ENCODE measurements at places on chromosomes 6 and 20.

- no peak for DNase-seq
Measured at GRCh38 chr6:144349690-144350527, 64.8 kb downstream of the UTRN start.

- DNase-seq, result no peak
Measured at GRCh38 chr20:61128701-61129269, 123.3 kb upstream of the CDH4 start.

DNA sequence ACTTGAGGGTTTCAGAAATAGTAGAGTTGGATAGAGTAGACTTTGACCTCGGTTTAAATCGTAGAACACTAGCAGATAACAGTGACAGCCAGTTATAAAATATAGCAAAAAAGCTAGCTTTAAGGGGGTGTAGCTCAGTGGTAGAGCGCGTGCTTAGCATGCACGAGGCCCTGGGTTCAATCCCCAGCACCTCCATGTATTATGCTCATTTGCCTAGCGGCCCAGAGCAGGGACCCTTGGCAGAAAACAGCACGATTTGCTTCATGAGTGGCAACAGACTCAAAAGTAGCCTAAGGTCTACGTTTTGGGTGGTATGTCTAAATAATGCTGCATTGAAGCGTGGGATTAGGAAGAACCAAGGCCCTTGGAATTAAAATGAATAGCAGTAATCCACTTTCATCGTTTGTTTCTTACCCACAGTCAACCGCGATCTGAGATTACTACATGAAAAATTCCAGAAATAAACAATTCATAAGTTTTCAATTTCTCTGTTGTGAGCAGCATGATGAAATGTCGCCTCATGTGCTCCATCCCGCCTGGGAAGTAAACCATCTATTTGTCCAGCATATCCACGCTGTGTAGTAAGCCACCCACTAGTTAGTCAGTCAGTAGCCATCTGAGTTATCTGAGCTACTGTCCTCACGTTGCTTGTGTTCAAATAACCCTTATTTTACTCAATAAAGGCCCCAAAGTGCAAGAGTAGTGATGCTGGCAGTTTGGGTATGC, 184.9 kb downstream of the GPX5 start:
- DNase-seq, result no peak

DNA sequence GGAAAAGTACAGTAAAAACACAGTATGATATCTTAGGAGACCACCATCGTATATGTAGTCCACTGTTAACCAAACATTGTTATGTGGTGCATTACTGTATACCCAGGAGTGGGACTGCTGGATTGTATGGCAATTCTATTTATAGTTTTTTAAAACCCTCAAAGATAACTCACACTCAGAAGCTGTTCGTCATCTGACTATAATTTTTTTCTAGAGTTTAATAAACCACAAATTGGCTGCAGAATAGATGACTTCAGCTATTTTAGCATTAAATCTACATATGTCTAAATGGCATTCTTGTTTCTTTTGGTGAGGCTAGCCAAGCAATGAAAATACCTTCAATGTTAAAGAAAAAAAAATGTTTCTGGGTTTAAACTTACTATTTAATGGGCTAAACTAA, 134.2 kb upstream of the BMP5 start:
- DNase-seq, result no peak

GRCh38 chr6:4220558-4220957, 85.2 kb upstream of the ECI2 start:
- no peak for DNase-seq

DNA sequence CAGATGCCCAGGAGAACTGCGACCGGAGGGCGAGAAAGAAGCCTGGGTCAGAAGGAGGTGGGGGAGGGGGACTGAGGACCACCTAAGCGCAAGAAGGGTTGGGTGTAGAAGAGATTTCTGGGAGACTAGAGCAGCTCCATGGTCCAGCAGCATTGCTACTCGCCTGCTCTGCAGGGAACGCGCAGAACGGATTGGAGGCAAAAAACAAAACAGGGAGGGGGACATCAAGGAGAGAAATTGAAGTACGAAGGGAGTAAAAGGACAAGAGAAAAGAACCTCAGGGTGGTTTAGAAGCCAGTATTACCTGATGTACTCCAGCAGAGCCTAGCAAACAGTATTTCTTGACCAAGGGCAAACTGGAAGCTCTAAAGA, 537 bp upstream of the GABBR1 start:
- no peak for DNase-seq

DNA sequence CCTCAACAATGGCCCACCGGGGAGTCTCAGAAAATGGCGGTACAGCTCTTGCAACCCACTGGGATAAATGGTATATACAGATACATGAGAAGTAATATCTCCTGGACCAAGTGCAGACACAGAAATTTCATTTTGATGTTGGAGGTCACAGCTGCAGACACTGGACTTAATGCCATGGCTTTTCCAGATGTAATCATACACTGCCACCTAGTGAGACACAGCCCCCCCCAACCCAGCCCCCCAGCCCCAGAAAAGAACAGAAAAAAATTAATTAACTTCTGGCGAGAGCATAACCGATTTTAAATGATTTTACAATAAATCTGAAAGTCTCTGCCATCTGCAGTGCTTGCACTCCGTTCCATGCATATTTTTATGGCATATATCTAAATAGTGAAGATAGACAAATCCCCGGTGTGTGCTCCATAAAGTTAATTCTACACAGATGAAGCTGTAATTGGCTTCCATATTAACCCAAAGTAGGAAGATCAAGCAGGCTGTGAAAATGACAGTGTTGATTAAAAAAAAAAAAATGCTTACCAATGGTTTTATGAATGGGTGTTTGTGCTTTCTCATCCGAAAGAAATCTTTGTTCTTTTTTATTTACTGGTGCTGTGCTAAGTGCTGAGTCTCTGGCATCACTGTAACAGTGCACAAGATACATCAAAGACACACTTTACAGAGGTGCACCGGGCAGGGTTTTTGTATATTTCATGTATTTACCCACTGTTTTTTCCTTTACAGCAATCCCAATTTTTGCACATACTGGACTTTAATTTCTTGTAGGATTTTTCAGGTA, 804.1 kb downstream of the TFAP2A start:
- DNase-seq, result no peak

GRCh38 chr6:25005010-25005409, 69.2 kb upstream of the RIPOR2 start:
- DNase-seq, result no peak

DNA sequence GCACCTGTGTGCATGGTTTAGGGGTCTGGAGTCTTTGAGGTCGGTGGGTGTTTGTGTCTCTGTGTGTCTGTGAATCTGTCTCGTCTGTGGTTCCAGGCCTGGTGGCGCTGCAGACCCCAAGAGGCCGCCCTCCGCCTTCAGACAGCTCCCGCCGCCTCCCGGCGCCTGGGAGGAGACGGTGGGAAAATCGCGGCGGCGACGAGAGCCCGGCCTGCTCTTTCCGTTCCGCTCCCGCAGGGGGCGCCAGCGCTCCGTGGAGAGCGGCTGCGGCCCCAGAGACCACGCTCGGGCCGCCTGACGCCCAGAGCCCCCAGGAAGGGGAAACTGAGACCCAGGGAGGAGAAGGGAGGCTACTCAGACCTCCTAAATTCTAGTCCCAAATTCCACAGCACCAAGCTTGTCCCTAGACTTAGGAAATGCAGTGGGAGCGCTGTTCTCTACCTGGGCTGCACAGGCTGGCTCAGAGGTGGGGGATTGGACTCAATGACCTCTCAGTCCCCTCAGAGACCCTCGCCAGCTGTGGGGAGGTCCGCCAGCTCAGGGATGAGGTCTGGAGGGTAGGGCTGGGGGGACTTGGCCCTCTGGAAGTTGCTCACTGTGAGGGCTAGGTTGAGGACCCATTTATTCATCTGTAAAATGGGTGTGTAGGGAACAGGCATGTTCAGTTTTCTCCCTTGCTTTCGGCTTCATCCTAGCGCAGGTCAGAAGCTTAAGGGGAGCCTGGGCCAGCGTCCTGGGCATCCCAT, 36.9 kb upstream of the BLCAP start:
- peak; percentile 5 for DNase-seq

DNA sequence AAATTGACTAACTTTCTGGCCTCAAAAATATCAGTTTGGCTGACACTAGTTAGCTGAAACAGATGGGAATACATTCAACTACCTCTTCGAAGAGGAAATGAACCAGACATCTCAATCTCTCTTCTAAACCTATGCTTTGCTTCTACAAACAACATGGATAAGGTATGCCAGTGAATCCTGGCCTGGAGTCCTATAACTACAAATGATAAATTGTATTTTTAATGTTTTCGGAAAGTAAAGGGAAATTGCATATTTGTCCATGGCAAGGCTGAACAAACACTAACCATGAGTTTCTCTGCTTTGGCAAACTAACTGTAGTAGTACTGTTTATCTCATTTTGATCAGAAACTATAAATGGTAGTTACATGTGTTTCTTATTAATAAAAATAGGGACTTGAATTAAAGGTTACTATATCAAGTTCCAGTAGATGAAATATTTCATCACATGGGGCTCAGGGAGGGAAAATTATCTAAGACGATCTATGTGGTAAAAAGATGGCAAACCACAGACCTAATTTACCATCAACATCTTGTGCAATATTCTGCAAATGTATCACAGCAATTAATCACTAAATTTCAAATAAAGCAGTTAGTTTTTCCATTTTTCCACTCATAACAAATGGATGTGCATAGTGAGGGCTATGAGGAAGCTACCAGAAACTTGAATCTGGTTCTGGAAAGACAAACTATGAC, 76.8 kb downstream of the COL12A1 start:
- DNase-seq, result no peak

DNA sequence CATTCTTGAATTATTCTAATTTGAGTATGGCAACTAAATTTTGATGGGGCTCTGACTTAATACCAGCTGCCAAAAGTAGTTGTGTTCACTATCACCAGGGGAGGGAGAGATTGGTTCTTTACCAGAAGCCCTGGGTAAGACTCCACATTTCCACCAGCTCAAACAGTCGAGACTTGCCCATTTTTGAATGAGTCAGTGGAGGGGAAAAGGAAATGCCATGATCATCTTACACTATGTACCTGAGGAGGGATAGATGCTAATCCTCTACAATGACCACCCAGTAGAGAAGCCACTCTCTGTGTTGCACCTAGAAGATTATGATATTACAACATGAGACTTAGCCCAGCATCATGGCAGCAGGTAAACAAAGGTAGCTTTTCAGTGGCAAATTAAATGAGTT, 77.0 kb upstream of the SGK1 start:
- DNase-seq, result no peak

DNA sequence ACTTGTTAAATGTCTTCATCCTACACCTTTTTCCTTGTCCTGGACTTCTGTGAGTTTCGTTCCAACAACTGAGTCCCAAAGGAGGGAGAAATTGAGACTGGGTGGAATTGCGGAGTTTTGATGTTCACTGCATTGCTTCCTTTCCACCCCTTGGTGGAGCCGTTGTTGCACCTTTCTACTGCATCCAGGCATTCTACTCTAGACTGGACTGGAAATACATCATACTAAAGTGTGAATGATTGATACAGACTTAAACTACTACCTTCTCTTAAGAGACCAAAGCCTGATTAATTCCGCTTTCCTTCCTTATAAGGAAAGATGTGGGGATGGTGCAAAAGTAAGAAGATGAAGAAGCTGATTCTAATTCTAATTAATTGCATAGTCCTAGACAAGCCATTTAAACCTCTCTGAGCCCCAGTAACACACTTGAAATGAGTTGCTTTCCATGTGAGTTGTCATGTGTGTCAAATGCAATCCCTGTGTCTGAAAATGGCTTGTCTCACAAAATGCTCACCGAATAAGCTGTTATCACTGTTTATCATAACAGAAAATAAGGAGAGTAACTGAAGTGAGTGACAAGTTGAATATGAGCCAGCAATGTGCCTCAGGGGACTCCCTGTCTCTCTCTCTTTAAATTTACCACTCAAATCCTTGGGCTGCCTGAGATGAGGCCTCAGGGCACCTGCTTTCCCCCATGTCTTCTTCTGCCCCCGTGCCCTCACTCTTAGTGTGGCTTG, 338.3 kb upstream of the CHD6 start:
- no peak for DNase-seq

- DNase-seq, result peak; percentile 57
Measured at GRCh38 chr6:170295510-170296422, 4.9 kb upstream of the DLL1 start.

- DNase-seq, result no peak
Measured at GRCh38 chr20:31670371-31671228, 32.9 kb downstream of the COX4I2 start.

GRCh38 chr20:2421247-2421646, 40.5 kb downstream of the TGM6 start:
- DNase-seq, result no peak

- no peak for DNase-seq
Measured at GRCh38 chr6:46323312-46323965, 152.7 kb upstream of the ENPP5 start.

DNA sequence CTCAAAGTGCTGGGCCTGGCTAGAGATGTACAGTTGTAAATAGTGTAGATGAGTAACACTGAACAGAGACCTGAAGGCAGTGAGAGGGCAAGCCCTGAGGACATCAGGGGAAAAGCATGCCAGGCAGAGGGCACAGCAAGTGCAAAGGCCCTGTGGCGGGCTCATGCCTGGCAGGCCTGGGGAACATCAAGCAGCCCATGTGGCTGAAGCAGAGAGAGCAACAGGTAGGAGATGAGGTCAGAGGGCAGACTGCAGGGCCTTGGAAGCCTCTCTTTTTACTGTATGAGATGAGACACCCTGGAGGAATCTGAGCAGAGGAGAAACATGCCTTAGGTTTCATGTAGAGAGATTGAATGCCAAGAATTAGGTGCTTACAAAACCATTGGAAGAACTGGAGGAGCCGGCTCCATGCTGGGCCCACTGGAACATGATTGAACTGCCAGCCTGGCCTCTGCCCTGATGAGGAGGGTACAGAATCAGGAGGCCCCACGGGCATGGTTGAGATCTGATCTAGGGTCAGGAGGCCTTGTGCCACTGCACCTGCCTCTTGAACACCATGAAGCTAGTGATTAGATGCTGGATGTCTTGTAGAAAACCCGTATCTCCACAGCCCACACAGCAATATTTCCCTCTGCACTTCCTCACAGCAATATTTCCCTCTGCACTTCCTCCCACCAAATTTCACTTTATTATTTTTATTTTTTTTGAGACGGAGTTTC, 5.9 kb upstream of the HMGA1 start:
- DNase-seq, result no peak

DNA sequence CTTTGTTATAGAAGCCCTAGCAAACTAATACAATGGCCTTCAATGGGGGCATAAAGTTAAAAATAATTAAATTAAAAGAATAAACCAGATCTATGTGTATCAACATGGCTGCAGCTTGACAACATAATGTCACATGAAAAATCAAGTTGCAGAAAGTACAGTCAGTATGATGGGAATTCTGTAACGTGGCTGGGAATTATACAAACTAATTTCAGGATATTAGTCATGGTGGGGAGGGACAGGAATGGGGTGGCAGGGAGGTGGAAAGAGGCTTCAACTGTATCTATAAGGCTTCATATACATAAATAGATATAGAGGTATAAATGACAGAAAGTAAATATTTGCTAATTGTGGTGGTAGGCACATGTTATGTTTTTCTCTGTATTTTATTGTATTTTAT, 107.1 kb downstream of the UNC5CL start:
- DNase-seq, result no peak

- DNase-seq, result no peak
Measured at GRCh38 chr6:126075335-126076071, 89.2 kb downstream of the TRMT11 start.

DNA sequence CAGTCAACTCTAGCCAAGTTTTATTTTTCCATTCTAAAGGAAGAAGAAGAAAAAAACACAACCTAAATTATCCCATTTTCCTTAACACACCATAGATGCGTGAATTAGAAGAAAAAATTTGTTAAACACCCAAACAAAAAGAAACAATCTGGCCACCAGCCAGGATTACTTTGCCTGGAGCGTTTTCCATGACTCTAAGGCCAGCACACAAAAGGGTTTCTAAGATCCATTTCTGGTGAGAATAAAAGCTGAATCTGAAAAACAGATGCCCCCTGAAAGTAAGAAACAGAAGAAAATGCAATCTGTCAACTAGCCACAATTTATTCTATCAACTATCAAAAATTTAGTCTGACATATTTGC, 267.2 kb upstream of the SULF2 start:
- DNase-seq, result no peak

Data from stimulated activated CD4-positive, alpha-beta T cell treated with anti-CD3 and anti-CD28 coated beads, TNF-alpha, amount 100 ng/mL, for 4 hours (primary cell).